Stimulated activated CD4-positive, alpha-beta T cell treated with anti-CD3 and anti-CD28 coated beads, Interleukin-2, amount 100 ng/mL, for 4 hours (primary cell): ENCODE measurements at places on chromosomes 12 and 14.

GRCh38 chr14:75453817-75454434 is 26.1 kb downstream of the JDP2 start:
- DNase-seq, result peak; percentile 3

DNA sequence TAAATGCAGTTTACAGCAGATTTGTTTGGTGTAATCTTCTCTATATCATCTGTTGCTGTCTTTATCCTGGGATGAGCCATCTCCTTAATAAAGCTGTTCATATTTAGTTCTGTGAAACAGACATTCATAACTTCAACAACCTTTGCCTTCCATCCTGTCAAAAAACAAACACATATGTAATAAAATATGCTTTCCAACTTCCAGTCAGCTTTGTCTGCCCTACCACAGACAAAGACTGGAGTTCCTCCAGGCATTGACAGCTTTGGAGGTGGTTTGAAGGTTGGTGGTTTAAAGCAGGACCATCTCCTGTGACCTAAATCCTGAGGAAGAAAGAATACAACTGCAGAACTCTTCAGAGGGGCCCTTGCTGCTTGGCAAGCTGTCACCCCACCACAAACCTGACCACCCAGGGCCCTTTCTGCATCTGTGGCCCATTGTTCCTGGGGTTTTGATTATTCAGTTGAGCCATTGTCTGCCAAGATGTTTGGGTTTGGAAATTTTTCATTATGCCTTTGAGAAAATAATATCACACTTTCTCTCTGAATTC is 28.2 kb upstream of the PTGR2 start:
- DNase-seq, result no peak

DNA sequence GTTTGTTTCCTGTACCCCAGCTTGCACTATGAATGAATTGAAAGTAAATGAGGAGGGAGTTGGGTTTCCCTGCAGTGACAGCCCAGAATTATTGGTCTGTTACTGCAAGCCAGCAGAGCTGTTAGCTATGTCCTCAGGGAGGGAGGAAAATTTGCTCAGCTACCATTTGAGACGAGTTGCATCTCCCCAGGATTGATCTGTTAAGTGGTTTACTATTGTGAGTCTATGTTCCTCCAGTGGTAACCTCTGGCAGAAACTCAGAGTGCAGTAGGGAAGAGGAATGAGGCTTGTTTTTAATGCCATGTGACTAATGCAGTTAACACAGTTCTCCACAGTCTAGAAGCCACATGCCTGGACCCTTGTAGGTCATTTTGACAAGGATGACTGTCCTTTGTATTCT is 173.9 kb downstream of the SLC15A4 start:
- DNase-seq, result no peak

DNA sequence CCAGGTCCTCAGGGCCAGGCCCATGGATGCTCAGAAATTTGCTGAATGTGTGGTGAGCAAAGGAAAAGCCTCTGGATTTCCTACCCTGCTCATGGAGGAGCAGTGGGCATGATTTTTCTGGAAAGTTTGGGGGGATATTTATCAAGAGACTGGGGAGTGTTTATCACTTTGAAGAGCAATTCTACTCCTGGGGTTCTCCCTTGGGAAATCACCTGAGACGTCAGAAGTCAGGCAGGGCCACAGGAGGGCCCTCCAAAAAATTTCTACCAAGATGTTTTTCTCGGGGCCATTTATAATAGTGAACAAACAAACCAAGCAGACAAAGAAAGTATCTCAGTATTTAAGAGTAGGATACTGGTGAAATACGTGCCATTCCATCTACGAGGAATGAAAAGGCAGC is 20.1 kb upstream of the EIF2B2 start:
- no peak for DNase-seq

DNA sequence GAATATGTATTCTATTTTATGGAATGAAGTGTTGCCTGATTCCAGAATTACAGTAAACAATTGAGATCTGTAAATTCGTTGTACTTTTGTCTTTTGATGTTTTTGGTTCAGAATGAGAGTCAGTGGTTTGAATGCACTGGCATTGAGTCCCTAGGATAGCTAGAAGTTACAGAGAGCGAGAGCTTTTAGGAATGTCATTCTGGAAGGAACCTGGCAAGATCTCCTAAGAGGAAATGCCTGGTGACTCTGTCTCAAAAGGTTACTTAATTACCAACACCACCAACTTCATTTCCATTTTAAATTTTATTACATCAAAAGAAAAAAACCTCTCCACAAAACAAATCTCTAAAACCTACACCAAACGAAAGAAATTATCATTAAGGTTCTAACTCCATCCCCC is 6.0 kb upstream of the CEBPE start:
- no peak for DNase-seq

- DNase-seq, result no peak
Observed at GRCh38 chr12:15186597-15186996, 34.6 kb downstream of the RERG start.
